ENCODE measurements at places on chromosomes 4 and X.

GRCh38 chrX:47941423-47941822 lies 62.4 kb downstream of the ZNF182 start:
- DNase-seq = no peak

DNA sequence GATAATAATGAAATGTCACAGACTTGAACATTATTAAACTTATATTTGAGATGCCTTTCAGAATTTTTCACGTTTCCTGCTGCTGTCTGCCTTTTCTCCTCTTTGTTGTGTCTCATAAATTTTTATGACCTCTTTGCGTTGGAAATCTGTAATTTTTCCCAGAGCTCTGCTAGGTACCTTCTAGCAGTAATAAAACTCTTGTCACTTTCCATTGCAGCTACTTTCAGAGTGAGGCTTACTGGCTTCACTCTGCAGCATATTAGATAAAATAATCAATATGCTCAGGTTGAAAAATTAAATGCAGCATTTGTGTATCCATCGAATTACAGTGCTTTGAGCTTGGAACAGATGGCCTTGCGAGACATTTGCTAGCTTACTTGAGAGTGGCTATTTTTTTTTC lies 689.0 kb downstream of the GRID2 start:
- no peak for DNase-seq

DNA sequence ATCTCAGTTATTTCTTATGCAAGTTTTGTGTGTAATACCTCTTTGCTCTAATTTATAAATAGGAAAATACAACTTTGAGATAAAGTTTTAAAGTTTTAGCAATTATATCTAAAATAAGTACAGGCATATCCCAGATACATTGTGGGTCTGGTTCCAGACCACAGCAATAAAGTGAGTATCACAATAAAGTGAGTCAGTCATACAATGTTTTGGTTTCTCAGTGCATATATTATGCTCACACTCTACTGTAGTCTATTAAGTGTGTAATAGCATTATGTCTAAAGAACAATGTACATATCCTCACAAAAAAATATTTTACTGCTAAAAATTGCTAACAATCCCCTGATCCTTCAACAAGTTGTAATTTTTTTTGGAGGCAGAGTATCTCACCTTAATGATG lies 49.2 kb downstream of the ANAPC10 start:
- DNase-seq = no peak

DNA sequence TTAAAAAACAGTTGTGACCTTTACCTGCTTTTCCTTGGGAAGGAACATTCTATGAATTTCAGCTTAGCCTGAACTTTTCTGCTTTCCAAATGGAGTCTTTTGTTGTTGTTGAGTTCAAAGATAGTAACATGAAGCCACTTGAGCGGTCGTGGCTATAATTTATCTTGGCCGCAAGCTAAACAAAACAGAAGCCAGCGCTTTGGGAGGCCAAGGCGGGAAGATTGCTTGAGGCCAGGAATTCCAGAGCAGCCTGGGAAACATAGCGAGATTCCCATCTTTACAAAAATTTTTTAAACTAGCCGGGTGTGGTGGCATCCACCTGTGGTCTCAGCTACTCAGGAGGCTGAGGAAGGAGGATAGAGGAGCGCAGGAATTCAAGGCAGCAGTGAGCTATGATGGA lies 29.9 kb downstream of the TKTL1 start:
- DNase-seq = no peak

GRCh38 chrX:120310861-120311726 lies at the start of gene TMEM255A:
TMEM255A (minus strand) TSS chrX:120311461; CDS start chrX:120311309, 152 bp downstream.
- no peak for DNase-seq

DNA sequence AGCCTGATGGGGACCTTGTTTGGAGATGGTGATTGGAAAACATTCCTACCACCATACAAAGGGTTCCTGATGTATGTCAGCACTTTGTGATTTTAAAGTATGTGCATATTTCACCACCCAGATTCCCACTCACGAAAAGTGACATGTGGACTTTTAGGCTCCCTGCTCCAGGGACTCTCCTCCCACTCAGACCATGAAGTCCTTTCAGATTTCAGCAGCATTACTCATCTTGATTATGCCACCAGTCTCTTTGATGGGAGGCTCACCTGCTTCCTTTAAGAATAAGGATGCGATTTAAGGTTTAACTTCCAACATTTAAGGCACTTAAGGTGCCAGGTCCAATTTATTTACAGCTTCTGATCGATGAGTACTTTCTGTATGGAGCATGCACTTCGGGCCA lies 204.4 kb downstream of the PPARGC1A start:
- DNase-seq = no peak

DNA sequence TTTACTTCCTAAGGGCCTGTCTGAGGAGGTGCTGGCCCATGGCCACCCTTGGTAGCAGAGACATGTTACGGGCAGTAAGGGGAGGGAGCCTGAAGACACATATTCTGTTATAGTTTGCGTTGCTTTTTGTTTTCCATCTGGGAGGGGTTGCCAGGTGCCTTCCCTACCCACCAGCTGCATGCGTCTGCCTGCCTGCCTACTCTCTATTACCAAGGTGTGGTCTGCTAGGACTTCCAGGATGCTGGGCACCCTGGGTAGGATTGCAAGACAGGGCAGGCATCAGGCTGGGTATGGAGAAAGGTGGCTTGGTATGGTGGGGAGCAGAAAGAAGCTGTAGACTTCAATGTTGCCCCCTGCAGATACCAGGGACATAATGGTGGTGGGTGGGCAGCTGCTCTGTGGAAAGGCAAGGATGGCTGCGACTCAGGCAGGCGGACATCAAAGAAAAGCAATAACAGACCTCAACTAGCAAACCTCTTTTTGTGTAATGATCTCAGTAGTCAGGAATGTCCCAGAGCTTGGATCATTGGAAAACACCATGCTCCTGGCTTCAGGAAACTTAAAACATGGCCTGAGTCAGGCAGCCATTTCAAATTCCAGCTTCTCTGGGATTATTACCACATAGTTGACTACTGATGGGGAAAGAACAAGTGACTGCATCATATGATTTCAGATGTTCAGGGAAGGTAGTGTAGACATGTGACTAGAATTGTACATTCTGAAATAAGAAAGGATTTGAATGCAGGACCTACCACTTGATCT lies 67.8 kb downstream of the HOPX start:
- no peak for DNase-seq

DNA sequence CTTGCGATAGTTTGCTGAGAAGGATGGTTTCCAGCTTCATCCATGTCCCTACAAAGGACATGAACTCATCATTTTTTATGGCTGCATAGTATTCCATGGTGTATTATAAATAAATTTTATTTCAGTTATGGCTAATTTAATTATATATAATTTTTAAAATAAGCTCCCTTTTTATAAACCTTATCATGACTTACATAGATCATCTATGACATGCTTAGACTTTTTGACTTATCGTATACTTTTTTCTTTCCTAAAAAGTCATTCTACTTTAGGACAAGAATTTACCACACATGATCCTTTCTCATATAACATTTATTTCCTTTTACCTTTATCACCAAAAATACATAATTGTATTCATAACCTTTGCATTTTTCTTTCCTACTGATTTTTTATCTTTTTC lies 376.5 kb downstream of the CCSER1 start:
- no peak for DNase-seq

DNA sequence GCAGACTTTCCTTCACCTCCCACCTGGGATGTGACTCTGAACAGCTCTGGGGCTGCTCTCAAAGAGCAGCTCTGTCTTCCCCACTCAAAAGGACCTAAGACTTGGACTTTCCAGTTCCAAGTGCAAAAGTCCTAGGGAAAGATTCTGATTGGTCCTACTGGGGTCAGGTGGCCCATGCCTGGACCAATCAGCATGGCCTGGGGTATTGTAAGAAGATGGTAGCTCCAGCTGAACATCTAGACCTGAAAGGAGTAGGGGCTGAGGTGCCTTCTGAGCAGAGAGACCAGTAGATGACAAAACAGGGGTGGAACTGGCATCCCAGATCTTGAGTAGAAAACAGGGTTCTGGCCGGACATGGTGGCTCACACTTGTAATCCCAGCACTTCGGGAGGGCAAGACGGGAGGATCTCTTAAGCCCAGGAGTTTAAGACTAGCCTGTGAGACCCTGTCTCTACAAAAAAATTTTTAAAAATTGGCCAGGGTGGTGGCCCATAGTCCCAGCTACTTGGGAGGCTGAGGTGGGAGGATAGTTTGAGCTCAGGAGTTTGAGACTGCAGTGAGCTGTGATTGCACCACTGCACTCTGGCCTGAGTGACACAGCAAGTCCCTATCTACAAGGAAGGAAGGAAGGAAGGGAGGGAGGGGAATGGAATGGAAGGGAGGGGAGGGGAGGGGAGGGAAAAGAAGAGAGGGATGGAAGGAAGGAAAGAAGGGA lies 27.4 kb upstream of the MRFAP1 start:
- no peak for DNase-seq

- DNase-seq = no peak
Observed at GRCh38 chr4:177313263-177313662, 3.6 kb downstream of the NEIL3 start.

GRCh38 chrX:129686422-129686948 lies 31.7 kb upstream of the APLN start:
- DNase-seq = no peak

DNA sequence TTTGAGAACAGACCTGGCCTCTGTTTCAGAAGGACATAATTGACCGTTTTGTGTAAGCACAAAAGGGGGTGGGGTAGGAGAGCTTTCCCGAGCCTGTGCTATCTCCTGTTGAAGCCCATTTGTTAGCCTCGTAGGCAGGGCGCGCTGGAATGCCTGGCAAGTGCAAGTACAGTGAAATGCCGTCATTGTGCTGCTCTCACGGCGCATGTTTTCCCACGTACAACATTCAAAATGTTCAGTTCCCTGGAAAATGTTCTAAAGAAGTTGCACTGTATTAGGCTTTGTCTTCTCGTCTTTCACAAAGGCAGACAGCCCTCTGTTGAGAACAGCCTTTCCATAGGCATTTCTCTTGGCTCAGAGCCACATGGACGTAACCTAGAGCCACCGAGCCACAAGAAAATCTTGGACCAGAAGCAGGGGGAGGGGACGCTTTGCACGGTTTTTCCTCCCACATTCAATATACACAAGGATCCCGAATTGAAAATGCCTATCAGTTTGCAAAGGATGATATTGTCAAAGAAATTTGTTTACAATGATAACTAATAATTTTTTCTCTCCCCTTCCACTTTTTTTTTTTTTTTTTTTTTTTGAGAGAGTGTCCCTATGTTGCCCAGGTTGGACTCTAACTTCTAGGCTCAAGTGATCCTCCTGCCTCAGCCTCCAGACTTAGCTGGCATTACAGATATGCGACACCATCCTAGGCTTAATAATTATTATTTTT lies 54.6 kb upstream of the RAPGEF2 start:
- no peak for DNase-seq

Measured in stimulated activated CD4-positive, alpha-beta T cell treated with anti-CD3 and anti-CD28 coated beads, TNF-alpha, amount 100 ng/mL, for 4 hours (primary cell).